ENCODE measurements at places on chromosomes 4 and X.
A peak's percentile ranks its signal among the peaks of the same experiment; 100 is the strongest.

- no peak for DNase-seq
These were observed 822 bp downstream of the ZNF275 start for GRCh38 chrX:153334654-153335295.

DNA sequence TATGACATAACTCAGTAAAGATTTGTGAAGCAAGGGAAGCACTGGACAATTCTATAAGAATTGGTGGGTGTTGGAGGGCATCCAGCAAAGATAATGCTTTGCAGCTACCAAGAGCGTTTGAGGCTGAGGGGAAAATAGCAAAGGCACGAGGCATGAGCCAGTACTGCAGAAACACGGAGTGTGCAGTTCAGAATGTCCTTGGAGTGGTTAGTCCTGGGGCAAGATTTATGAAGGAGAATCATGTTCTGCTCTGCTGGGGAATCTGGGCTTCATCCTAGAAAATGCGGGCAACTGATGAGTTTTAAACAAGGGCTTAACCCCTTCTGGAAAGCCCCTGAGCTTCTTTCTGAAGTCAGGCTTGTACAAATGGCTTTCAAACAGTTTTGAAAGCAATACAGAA is 452.5 kb downstream of the IL15 start:
- DNase-seq, result peak; percentile 16

DNA sequence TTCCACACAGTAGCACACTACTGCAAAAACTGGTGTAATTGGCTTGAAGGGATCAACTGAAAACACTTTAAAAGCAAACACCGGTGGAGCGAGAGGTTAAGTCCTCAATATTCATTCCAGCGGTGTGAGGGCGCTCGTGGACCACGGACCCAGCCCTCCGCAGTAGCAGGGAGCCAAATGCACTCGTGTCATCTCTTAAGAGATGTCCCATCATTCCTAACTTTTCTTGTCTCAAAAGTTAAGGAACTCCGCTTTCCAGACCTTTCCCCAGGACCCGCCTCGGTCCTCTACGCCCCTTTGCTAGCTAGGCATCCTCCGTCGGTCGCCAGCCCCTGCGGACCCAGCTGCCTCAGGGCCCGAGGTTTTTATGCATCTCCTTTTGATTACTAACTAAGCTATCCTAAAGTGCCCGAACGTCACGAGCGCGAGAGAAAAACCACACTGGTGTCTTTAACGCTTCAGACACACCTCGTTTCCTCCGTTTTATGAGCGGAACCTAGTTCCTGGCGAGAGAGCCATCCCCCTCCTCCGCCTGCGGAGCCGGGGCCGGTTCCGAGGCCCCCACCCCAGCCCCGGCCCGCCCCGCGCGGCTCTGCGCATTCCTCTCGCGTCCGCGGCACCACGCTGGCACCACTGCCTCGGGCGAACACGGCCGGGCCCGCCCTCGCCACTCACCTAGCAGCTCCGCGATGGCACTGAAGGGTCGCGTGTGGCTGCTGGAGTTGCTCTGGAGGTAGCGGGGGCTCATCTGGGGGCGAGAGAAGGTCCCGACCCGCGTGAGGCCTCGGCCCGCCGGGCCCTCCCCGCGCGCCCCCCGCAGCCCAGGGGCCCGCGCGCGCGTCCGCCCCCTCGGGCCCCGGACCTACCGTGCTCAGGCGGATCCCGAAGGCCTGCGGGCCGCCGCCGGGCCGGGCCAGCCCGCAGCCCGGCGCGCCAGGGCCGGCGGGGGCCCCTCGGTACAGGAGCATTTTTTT is 723 bp downstream of the MORC4 start:
- DNase-seq, result peak; percentile 84

GRCh38 chrX:111634823-111635729 is 45.9 kb upstream of the ALG13 start:
- DNase-seq, result peak; percentile 68

DNA sequence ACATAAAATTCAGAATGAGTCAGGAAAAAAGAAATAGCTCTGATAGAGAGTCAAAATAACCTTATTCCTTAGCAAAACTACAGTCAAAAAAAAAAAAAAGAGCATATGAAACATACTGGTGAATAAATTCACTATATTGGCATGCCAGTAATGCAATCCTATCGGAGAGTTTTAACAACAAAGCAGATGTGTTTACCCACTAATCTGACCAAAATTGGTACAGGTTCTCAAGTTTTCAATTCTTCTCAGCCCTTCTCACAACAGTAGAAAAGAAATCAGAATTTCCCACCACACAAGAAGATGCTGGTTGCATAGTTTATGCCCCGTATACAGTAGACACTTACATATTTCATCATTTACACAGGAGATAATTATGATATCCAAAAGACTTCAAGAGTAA is 59.4 kb downstream of the LCORL start:
- no peak for DNase-seq

GRCh38 chrX:73817393-73818199 is 254.6 kb downstream of the CHIC1 start:
- peak; percentile 70 for DNase-seq

GRCh38 chr4:43130228-43131021 is 237.9 kb downstream of the GRXCR1 start:
- DNase-seq, result no peak

DNA sequence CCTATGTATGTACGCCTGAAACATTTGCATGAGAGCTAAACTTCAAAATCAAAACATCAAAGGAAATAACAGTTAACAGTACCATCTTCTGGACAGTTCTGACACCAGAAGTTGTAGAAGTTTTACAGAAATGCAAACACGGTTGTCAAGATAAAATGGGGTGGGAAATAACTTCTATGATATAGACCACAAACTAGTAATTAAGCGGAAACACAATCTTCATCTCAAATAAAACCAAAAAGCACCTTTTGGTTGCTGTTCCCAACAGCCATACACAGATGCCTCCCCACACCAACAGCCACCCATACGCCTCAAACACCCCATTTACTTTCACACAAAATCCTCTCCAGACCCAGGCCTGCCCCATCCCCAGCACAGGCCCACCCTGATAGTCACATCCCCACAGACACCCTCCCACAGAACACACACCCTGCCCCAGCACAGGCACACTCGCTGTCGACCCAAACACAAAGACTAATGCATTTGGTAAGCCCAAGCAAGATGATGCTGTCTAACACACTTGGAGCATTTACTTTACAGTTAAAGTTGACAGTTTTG is 64.3 kb downstream of the TAPT1 start:
- no peak for DNase-seq

GRCh38 chrX:8849458-8849857 is 48.3 kb upstream of the FAM9A start:
- DNase-seq, result no peak

GRCh38 chr4:44845309-44845708 is 119.0 kb upstream of the GNPDA2 start:
- no peak for DNase-seq

GRCh38 chr4:118221227-118221800 is 131.5 kb downstream of the PRSS12 start:
- no peak for DNase-seq
